ENCODE measurements at places on chromosomes 11 and 22.

GRCh38 chr22:37661160-37661924 lies 2.8 kb downstream of the PDXP start:
- no peak for DNase-seq

GRCh38 chr11:8250981-8251615 lies 12.6 kb downstream of the LMO1 start:
- no peak for DNase-seq

DNA sequence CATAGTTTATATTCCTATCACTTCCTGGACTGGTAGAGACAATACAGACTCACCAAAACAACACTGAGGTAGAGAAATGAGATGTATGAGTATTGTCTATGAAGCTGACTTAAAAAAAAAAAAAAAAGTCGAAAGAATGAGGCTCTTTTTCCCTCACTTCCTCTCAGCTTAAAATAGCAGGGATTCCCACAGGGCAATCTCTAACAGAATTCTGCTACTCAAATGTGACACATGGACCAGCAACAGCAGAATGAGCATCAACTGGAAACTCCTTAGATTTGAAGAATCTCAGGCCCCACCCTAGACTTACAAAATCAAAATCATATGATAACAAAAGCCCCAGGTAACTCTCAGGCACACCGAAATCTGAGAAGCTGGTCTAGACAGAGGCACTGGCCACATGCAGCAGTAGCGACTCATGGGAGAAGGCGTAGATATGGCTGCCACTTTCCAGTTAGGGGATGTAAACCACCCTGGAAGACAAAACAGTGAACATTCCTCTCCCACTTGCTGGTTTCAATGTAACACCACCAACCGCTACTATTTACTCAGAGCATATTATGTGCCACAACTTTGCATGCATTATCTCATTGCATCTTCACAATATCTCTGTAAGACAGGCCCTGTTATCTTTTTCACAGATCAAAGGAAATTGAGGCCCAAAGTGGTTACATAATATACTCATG lies 128.0 kb downstream of the RBFOX2 start:
- DNase-seq, result peak; percentile 1

DNA sequence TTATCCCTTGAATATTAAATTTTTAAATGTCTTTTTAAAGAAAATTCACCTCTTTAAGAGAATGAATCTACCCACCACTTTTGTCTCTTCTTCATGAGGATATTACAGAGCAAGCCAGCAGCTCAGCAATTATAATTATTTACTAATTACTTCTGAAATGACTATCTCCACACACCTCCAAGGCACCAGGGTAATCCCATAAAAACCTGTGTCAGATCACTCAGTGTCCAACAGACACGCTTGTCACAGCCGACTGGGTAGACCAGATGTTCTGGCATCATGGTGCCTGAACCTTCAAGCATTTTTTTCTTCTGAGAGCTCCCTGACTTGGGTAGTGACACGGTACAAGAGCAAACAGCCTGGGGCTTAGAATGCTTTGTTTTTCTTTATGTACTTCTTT lies 61.4 kb downstream of the EFCAB6 start:
- DNase-seq, result no peak

DNA sequence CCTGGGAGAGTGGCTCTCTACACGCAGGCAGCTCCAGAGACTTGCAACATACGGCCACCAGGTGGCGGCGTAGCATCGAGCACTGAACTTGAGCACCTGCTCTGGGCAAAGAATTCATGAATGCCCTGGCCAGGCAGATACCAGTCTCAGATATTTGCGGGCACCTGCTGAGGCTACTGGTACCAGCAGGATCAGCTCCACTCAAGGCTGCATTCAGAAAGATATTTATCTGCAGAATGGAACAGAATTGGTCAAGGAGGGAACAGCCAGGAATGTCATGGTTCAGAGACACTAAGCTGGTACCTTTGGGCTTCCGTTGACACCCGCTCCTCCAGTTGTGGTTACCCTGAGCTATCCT lies 10.8 kb upstream of the CCDC86 start:
- peak; percentile 71 for DNase-seq

DNA sequence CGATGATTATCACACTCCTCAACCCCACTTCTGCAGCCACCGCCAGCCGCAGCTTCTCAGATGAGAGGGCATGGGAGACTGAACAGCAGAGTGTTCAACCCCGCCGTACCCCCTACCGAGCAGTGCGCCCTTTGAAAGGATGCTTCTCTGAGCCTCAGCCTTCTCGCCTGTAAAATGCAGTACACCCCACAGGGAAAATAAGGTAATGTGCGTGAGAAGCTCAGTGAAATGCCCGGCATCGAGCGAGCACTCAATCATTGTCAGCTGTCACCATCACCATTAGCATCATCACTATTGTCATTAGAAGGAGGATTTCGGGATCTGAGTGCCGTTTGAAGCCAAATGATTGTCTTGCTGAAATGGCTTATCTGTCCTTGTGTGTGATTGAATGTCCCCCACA lies 13.6 kb downstream of the TRIM29 start:
- DNase-seq, result no peak

DNA sequence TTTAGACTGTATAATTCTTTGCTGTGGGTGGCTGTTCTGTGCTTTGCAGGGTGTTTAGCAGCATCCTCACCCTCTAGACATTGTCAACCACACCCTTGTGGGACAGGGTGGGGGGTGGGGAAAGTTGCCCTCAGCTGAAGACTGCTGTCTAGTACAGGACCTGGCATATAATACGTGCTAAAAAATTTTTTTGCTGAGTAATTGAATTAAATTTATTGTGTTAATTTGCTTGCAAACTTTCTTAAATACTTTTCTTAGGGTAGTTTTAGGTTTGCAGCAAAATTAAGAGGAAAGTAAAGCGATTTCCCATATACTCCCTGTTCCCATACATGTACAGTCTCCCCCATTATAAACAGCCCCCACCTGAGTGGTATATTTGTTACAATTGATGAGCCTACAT lies 268.5 kb downstream of the SOX6 start:
- DNase-seq, result no peak

DNA sequence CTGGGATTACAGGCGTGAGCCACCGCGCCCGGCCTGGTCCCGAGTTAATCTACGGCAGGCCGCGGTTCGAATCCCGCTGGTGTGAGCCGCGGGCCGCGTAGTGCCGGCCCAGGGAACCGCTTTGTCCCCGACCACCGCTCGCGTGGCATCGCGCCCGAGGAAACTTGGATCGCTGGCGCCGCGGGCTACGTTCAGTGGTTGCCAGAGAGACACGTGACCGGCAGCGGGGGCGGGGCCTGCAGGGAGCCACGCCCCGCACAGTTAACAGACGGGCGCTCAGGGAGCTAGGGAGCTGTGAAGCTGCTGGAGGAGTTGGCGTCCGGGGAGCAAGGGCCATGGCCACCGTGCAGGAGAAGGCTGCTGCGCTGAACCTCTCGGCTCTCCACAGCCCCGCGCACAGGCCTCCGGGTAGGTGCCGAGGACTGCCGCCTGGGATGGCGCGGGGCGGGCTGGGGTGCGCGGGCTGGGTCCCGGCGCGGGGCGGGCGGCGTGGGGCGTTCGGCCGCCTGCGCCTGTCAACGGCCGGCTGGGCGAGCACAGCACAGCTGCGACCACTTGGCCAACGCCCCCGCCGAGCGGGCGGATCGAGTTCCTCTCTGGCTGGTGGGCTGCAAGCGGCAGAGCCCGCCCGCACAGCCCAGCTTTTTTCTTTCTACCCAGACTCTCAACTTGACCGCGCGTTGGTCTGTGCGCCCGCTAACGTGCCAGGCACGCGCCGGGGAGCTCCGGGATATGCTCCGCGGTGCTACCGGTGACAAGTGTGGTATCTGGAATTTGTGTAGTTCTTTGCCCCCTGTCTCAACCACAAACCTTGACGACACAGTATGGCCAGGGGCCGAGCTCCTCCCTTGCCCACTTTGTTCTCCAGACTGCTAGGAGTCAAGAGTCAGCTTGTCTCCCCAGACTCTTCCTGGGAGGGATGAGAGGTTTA lies at the start of gene DEPDC7:
Gene DEPDC7, plus strand, starts transcription at position 258 of the 931 bp plus-strand sequence. Its CDS starts 78 bp downstream, at position 336.
- DNase-seq, result peak; percentile 67

- no peak for DNase-seq
Observed at GRCh38 chr11:65789230-65790103, 2.6 kb downstream of the OVOL1 start.

- DNase-seq, result no peak
Observed at GRCh38 chr22:43289976-43290721, 53.0 kb downstream of the SCUBE1 start.

- no peak for DNase-seq
Observed at GRCh38 chr11:10108915-10109680, 184.9 kb downstream of the SBF2 start.

DNA sequence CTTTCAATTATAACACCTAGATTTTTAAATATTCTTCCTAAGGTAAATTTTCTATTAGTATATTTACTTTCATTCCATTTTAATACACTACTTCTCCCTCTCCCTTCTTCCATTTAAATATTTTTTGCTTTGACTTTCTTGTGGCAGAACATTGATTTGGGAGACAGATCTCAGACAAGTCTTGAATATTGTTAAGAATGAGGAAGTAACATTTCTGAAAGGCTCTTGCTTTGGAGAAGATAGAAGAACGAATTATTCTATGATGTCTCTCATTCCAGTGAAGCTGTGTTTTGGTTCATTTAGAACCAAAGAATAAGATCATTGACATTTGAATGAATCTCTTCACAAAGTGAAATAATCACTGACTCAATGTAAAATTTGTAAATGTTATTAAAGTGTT lies 2.4 kb downstream of the IPO7 start:
- DNase-seq, result no peak

DNA sequence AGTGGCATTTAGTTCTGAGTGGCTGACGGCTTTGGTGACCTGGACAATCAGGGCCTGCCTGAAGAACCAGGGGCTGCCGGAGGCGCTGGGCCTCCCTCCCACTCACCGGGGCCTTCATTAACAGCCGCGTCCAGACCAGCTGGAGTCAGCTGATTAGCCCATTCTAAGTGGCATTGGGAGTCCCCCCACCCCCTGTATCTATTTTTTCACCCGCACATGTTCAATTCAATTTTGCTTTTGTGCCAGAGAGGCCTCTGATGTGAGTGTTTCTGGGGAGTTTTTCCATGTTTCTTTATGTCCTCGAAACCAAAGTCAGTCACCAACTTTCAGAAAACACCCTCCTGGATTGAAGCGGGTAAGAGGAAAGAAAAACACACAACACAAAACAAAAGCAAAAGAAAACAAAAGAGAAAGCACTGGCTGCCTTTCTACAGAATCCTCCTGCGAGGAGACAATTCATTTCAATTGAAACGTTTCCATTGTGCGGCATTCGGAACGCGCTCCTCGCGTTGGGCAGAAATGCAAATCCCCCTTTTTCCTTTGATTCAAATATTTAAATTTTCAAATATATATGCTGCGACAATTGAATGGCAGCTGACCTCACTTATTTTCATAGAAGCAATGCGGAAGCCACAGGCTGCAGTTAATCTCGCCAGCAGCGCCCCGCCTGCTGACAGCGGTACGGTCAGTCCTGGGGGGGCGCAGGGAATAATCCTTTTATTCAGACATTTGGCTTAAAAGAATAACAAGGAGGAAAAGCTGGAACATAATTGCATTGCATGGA lies 17.7 kb downstream of the CDKN1C start:
- no peak for DNase-seq

- DNase-seq, result no peak
Observed at GRCh38 chr22:39721206-39722031, 150.9 kb downstream of the CACNA1I start.

DNA sequence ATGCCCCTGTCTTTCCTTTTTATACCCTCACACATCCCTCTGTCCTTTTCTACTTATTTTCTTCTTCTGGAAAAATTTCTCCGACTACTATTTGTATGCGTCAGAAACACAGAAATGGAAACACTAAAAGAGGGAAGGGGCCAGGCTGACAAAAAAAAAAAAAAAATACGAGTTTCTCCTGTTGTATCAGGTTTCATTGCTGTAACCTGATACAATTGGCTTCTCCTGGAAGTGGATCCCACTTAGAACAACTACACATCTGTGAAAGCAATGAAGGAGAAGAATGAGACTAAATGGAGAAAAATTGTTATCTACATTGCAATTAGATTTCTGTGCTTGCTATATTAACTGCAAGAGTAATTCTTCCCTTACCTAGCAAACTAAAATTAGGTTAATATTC lies 393.9 kb downstream of the GUCY1A2 start:
- DNase-seq, result no peak

DNA sequence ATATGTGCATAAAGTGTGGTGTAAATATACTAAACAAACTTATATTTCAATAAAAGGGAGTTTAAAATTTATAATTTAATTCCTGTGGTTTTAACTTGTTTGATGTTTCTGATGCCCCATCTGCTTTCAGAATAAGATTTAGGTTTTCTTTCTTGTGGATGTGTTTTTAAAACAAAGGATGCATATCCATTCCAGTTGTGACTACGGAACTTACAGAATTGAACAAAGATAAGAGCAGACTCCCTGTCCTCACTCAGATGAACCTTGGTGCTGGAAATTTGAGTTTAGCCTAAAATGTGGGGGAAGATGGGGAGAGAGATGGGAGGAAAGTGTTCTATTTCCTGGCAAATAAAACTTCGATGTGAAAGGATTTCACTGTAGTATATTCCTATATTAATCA lies 2.5 kb downstream of the FJX1 start:
- no peak for DNase-seq

- DNase-seq, result no peak
Observed at GRCh38 chr11:62010935-62011528, 43.6 kb upstream of the FTH1 start.

GRCh38 chr22:50626314-50626849 lies 1.6 kb downstream of the ARSA start:
- DNase-seq, result no peak

- no peak for DNase-seq
Observed at GRCh38 chr22:18109410-18110193, 1.0 kb upstream of the TUBA8 start.

DNA sequence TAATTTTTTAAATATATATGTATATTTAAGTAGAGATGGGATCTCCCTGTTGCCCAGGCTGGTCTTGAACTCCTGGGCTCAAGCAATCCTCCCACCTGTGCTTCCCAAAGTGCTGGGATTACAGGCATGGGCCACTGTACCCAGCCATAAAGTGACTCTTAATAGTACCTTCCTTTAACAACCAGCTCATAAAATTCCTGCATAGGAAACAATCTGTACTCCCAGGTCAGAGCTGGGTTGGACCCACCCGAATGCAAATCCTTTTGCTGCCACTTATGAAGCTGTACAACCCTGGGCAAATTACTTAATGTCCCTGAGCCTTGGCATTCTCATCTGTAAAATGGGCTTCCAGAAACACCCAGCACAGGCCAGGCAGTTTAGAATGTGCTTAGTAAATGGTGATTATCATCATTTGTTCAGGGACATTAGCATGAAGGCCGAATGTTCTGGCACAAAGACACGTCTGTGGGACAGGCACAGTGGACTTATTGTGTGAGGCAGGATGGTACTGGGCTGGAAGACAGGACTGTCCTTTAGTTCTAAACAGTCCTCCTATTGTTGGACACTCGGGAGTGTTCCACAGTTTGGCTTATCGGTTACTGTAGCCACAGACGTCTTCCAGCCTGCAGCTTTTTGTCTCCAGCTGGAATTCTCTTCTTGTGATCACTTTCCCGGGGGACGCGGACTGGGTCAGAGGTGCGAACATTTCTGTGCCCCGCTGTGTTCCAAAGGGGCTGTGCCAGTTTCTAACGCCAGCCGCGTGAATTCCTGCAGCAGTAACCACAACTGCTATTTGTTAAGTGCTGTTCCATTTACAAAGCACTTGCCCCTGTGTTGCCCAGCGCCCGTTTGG lies 6.0 kb downstream of the PDXP start:
- DNase-seq, result no peak
